ENCODE measurements at places on chromosomes 3 and 15.
A peak's percentile ranks its signal among the peaks of the same experiment; 100 is the strongest.

DNA sequence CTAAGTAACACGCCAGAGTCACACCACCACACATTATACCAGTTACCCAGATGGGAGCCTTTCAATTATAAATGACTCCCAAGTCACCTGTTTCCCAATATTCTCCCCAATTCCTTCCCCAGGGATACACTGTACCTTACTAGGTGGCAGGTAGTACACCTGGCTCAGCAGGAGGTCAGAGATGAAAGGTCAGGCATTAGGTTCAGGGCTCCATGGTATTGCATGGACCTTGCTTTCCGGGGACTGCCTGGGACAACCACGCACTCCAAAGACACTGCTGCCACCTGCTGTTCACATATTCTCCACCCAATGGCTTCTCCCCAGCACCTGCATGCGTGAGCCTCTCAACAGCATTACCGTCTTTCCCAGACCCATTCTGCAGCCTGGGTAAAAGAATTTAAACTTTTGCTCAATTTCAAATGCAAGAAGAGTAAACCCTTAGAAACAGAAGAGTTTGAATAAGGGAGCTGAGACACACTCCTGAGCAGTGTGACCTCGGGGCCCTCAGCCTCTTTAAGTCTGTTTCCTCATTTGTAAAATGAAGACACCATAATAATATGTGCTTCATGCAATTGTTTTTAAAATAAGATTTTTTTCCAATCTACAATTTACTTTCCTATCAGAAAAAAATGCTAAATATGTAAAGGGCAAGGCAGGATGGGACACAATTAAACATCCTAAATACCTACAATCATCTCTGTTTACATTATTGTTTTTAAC, 28.0 kb upstream of the LACTB start:
- peak; percentile 82 for DNase-seq

GRCh38 chr3:55690726-55691125, 203.6 kb upstream of the WNT5A start:
- no peak for DNase-seq

GRCh38 chr3:157816296-157816695, 289.9 kb downstream of the SHOX2 start:
- DNase-seq, result no peak

DNA sequence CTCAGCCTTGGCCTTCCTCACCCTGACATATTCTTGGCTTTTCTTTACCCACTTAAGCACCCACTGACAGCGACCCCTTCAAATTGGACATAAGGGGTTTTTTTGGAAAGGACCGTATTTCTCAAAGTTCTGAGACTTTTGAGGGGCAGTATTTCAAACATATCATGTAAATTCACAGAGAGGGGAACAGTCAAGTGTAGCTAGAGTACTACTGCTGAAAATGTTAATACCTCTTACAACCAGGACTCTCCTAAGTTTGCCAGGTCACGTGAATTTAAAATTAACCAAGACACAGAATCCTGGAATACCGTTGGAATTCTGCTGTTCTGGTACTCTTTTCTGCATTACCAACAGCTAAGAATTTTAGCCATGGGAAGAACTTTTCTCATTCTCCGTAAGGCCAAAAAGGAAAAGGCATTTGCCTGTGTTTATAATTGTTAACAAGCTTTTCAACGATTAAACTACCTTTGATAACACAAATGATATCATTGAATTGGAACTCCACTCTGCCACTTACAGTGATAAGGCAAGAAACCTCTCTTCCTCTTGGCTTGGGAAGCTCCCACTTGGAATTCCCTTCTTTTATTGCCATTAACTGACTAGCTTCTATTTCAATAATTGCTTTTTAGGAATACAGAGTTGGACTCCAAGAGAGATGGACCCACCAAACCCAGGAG, 597 bp upstream of the GBE1 start:
- no peak for DNase-seq

GRCh38 chr3:65749066-65749465, 289.7 kb downstream of the MAGI1 start:
- no peak for DNase-seq

DNA sequence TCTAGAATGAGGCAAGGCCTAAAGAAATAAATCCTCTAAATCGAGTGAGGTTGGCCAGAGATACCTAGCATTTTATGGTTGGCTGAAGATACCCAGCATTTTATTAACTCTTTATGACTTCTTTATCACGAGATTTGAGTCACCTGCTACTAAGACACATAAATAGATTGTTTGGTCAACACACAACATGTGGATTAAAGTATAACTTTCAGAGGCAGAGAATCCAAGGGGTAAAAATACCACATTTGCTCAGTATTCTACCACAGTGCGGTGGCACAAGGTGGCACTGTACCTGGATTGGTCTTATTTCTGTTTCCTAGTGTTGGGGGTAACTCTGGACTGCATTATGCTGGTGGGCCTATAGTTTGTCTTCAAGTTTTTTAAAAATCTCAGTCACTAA, 27.0 kb upstream of the VILL start:
- no peak for DNase-seq

DNA sequence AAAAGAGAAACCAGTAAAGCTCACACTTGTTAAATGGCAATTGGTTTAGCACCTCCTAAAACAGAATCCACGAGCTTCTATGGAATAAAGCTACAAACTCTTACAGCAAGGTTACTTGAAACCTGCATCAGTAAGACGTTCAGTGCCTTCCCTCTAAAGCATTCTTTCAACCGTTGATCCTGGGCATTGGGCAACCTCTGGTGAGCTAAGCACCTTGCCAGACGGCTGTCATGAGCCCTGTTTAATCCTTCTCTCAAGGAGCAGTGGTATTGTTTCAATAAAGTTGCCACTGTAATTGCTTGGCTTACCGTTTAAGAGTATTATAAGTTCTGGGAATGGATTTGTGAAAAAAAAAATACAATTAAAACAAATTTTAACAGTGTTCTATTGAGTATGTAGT, 75.0 kb downstream of the COL8A1 start:
- DNase-seq, result no peak

DNA sequence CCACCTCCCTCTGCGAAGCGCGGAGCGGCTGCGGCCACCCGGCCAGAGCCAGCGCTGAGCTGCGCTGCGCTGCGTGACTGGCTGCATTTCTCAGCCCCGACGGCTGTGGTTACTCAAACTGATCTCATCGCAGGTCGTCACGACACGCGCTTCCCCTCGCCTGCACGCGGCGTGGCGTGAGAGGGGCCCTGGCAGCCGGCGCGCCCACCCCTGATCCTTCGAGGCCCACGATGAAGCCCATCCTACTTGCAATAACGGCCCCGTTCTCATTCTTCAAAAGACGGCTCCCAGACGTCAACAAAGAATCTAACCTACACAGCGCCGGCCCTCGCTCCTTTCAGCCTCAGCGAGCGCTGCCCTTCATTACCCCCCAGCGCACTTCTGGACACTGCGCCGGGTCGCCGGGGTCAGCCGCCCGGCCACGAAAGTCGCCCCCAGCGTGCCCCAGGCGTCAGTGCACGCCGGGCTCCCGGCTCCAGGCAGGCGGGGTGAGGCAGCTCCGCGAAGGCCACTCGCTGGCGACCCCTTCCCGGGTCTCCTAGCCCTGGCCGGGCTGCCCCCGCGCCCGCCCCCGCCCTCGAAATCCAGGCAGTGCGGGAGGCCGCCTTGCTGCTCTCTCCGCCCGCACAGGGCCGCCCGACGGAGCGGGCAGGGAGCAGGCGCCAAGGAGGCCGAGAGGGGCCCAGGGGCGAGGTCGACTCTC, 9.9 kb upstream of the LEKR1 start:
- DNase-seq, result peak; percentile 63

DNA sequence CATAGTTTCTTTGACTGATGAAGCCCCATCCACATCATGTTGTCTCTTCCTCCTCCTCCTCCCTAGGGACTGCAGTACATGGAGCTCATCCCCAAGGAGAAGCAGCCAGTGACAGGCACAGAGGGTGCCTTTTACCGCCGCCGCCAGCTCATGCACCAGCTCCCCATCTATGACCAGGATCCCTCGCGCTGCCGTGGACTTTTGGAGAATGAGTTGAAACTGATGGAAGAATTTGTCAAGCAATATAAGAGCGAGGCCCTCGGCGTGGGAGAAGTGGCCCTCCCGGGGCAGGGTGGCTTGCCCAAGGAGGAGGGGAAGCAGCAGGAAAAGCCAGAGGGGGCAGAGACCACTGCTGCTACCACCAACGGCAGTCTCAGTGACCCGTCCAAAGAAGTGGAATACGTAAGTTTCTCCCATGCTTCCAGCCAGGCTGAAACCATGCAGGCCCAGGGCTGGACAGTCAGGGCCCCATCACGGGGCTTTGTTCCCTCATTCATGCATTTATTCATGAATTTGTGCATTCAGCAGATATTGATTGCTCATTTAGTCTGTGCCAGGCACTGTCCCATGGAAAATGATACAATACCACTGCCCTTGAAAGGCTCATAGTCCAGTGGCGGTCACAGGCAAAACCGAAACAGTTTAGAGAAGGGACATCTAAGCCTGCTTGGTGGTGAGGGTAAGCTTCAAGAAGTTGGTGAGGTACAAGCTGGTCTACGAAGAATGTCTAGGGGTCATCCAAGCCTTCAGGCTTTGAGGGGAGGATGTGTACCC, 47.1 kb downstream of the LMCD1 start:
- no peak for DNase-seq

DNA sequence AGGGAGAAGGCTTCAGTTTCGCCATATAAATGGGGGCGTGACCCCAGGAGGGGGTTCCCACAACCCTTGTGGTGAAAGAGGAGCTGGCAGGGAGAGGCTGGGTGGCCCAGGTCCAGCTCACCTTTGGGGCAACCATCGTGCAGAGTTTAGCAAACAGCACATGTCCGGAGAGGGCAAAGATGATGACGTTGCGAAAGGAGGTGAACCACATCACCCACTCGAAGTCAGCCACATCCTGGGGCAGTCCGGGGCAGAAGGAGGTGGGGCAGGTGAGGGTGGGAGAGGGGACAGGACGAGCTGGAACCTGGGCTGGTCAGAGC, 3.7 kb downstream of the HHATL start:
- peak; percentile 52 for DNase-seq

DNA sequence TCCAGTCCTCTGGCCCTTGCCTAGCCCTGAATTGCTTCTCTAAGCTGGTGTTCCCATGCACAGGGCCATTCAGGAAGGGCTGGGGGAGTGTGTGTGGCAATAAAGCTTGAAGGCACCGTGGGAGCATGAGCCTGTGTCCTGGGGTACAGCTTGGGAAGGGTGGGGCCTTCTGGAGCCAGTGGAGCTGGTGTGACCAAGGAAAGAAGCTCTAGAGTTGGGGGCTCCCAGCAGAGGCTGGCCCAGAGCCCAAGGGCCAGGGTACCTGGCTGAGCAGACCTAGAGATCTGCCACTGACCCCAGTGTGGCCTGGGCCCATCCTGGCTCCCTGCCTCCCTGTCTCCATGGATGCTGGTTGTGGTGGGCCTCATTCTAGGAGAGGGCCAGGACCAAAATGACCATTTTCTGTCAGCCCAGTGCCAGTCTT, 8.1 kb downstream of the ABTB1 start:
- DNase-seq, result peak; percentile 40

GRCh38 chr3:42492508-42493080, 9.8 kb upstream of the VIPR1 start:
- peak; percentile 3 for DNase-seq

GRCh38 chr15:31032961-31033371, 41.5 kb upstream of the MTMR10 start:
- DNase-seq, result no peak

All from activated CD8-positive, alpha-beta memory T cell treated with anti-CD3 and anti-CD28 coated beads, Interleukin-2, amount 50 U/mL, for 48 hours (primary cell).